ENCODE measurements at places on chromosomes 5 and 9.

DNA sequence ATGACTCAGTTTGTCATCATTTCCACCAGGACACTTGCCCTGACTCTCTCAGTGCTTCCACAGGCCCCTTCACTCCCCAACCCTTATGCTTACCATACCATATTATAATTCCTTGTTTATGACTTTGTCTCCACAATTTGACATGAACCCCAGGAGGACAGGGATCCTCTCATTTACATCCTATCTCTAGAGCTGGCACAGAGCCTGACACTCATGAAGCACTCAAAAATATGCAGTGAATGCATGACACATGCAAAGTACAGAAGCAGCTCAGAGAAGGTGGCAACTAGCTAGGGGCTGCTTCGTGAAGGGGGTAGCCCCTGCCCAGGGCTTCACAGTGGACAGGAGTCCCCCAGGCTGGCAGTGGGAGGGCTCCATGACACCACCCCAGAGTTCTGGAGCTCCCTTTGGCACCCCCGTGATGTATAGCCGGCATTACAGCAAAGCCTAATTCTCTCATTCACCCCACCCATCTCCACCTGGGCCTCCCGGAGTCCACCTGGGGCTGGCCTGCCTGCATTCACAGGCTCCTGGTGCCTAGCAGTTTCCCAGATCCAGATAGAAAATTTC, 112.0 kb upstream of the SPOCK1 start:
- DNase-seq: no peak

- no peak for DNase-seq
Measured at GRCh38 chr5:37037840-37038239, 161.3 kb downstream of the NIPBL start.

- DNase-seq: no peak
Measured at GRCh38 chr5:92977846-92978540, 603.0 kb downstream of the NR2F1-AS1 start.

DNA sequence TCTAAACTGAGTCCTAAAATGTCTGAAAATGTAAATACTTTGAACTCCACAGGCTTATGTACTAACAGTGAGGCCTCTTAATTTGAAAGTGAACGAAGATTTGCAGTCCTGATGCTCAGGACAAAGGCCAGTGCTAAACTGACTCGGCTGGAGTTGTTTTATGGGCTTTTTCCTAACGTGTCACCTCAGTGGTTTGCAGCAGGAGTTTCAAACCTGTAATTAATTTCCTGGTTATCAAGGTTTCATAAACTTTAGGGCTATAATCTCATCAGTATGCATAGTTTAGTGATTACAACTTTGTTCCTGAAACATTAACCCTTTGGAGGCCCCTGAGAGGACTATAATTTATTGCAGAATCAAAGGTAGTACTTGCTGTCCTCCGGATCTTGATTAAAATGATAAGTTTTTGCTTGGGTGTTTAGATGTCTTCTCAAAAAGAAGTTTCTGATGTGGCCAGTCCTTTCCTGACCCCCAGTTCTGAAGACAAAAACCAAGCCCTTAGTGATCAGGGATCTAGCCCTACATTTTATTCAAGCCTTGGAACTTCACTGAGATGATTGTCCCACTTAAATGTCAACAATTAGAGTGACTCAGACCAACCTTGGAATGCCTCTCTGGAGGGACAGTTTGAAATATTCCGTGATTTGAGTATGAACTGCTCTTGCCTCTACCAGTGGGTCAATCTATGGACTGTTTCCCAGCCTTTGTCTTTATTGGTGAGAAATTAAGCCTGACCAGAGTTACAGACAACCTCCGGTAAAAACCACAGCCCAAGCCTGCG, 11.1 kb upstream of the S100Z start:
- DNase-seq: no peak

GRCh38 chr9:14336244-14336643, 22.3 kb upstream of the NFIB start:
- DNase-seq: no peak

DNA sequence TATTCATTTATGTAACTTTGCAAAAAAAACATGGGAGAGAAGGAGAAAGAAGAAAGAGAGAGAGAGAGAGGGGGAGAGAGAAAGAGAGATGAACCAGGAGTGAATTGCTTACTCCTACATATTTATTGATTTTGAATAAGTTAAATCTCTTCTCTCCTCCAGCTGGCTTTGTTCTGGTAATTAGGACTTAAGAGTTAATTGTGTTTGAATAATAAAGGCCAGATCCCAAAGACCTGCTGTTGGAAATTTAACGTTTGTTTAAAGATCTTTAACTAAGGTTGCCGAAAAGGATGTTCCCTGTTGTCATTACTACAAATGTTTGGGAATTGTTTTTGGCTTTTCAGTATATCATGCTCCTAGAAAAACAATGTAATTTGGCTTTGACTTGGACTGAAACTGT, 473.0 kb downstream of the TUSC1 start:
- no peak for DNase-seq

GRCh38 chr5:118553662-118554061, 434.7 kb downstream of the DTWD2 start:
- no peak for DNase-seq

DNA sequence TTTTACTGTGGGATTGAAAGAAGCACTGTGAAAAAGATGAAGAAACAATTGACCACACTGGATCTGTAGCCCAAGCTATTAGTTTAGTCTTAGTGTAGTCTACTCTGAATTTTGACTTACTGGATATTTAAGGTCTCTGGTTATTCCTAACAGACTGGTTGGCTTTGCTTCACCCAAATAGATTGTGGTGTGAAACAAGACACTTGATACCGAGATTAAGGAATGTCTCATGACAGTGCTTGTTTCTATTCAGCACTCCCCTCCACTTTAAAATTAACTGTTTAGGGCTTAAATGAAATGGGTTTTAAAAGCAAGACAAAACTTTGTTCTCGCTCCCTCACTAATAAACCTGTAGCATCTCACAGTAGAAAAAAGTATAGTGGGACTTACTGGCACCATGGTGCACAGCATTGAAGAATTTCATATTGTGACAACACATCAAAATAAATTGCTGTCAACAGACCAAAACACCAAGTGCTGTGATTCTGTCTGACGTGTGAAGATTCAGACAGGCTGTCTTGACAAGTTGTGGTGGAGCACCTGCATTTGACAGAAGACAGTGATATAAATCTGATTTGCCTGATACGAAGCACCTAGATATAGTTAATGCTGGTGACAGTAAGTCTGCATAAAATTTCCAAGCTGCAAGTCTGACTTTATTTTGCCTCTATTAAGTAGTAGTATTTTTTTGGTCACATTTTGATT, 73.1 kb downstream of the PBX3 start:
- DNase-seq: no peak

DNA sequence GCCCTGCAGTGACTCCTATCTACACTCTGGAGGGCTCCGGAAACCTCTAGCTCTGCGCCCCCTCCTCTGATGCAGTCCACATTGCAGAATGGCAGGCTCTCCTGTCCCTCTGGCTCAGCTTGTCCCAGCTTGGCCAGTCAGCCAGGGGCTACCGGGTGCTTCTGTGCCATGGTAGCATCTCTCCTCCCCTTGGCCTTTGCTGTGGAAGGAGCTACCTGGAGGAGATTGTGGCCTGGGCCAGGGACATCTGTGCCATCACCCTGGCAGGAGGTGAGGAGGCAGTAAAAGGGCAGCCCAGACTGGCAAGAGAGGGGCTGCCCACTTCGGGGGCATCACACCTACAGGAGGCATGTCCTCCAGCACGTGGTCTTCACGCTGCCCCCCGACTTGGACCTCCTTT, 38.1 kb upstream of the FCN1 start:
- peak; percentile 8 for DNase-seq

All from activated CD4-positive, CD25-positive, alpha-beta regulatory T cell treated with anti-CD3 and anti-CD28 coated beads, Interleukin-2, amount 50 U/mL, for 72 hours (primary cell).